ENCODE measurements at places on chromosomes 12 and 14.

DNA sequence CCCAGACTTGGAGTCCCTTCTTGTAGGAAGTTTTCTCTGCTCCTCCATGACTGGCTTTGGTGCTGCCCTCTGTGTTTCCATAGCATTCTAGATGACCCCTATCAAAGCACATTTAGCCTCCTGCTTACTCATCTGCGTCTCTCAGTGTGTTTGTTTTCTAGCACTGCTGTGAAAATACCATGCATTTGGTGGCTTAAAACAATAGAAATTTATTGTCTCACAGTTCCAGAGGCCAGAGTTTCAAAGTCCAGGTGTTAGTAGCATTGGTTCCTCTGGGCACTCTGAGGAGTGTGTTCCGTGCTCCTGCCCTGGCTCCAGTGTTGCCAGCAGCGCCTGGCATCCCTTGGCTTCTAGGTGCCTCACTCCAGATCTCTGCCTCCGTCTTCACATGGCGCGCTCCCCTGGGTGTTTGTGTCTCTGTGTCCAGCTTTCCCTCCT, 86.1 kb downstream of the CACNA1C start:
- no peak for DNase-seq

GRCh38 chr12:16027002-16027401, 115.9 kb downstream of the DERA start:
- DNase-seq = no peak

DNA sequence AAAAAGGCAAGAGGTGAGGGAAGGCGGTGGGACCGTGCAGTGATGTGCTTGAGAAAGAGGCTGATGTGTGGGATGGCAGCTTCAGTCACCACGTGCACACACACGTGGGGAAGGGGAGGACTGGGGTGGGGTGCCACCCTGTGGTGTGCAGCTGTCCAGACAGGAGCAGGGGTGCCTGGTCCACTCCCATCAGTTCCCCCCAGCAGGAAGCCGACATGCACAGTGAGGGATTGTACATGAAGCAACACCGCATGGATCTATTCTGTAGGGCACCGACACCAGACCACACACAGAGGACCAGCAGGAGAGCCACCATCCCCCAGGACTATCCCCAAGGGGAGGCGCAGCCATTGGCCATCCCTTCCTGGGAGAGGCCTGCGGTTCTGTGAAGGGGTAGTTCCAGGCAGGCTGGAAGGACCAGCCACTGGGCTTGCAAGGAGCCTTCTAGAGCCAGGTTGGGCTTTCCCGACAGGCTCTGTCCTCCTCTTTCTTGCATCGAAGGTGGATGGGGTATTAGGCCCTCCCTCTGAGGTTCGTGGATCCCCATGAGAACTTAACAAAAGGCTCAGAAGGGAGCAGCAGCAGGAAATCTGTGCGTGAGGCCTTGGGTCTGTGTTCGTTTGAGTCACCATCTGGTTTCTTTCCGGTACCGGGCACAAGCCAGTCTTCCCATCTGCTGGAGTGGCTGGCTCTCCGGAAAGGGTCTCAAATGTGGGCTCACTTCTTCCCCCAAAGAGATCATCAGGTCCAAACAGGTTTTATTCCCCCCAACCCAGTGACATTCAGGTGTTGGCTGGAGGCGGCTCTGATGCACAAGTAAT, 59.8 kb downstream of the PLEKHG3 start:
- DNase-seq = no peak

- no peak for DNase-seq
Measured at GRCh38 chr12:71892059-71892458, 46.6 kb upstream of the TPH2 start.

DNA sequence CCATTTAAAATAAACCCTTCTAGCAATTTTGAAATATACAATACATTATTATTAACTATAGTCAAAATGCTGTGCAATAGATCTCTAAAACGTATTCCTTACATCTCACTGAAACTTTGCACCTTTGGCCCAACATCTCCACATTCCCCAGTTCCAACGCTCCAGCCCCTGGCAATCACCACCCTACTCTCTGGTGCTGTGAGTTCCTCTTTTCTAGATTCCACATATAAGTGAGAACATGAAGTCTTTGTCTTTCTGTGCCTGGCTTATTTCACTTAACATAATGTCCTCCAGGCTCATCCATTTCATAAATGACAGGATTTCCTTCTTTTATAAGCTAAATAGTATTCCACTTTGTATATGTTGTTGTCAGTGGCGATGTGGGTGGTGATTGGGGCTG, 194.7 kb upstream of the RTL1 start:
- no peak for DNase-seq

GRCh38 chr14:48788771-48789170, 797.4 kb downstream of the RPS29 start:
- DNase-seq = no peak

- no peak for DNase-seq
Measured at GRCh38 chr12:124747426-124748161, 116.1 kb downstream of the SCARB1 start.

DNA sequence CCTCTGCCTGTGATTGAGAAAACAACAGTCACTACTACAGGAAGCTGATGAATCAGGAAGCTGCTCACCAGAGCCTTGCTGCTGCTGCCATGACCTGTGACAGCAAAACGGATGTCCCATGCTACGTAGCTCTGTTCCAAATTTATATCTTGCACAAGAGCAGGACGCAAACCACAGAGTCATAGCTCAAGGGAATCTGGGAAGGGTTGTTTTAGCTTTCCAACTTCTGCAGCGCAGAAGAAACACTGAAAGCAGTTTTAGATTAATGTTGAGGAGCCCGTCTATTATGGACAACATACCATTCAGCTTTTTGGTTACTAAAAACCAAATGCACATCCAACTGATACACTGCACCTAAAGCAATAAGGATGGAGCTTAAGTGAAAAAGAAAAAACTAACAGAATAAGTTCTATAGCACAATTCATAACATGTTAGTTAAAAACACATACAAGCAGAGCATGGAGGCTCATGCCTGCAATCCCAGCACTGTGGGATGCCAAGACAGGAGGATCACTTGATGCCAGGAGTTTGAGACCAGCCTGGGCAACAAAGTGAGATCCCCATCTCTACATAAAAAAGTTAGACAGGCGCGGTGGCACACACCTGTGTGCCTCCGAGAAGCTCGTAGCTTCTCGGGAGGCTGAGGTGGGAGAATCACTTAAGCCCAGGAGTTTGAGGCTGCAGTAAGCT, 1.7 kb upstream of the ANKRD33 start:
- no peak for DNase-seq

DNA sequence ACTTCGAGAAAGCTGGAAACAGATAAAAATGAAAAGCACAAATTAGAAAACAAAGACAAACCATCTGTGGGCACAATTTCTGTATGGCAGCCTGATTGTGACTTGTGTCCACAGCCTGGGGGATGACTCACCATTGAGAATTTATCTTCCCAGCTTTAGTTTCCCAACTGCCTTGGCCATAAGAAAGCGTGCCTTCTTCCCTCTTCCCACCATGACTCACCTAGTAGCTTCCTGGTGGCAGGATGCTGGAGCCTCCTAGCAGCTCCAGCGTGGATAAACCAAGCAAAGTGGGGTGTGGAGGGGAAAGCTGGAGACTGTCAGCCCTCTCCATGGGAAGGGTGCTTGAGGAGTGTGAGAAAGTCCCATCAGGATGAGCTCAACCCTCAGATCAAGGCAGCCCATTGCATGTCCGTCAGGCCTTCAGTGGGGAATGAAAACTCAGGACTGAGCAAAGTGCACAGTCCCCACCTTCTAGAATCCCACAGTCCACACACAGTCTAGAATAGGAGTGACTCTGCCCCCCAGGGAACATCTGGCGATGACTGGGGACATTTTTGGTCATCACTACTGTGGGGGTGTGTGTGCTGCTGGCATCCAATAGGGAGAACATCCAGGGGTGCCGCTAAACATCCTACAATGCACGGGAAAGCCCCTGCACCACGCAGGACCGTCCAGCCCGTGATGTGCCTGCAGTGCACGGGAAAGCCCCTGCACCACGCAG, 22.4 kb upstream of the SERPINA6 start:
- no peak for DNase-seq

GRCh38 chr12:42240131-42240750, 2.2 kb upstream of the YAF2 start:
- no peak for DNase-seq

- no peak for DNase-seq
Measured at GRCh38 chr12:83514372-83514771, 827.7 kb downstream of the TMTC2 start.

DNA sequence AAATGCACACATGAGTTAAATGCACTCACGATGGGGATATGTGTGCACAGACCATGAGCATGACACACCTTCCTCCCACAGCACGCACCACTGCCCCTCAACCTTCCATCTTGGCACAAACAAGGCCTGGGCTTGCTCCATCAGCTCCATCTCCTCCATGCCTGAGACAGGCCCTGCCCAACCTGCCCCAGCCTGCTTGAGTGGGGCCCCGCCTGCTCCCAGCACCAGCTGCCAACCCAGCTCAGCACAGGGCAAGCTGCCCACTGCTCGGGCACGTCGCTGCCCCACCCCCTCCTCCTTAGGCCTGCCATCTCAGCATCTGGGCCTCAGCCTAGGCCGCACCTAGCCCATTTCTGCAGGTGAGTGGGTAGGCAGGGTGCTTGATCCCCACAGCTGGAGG, 27.6 kb upstream of the KRT78 start:
- DNase-seq = no peak

All from progenitor cell of endocrine pancreas (in vitro differentiated cells).